ENCODE measurements at places on chromosomes 1 and 21.

DNA sequence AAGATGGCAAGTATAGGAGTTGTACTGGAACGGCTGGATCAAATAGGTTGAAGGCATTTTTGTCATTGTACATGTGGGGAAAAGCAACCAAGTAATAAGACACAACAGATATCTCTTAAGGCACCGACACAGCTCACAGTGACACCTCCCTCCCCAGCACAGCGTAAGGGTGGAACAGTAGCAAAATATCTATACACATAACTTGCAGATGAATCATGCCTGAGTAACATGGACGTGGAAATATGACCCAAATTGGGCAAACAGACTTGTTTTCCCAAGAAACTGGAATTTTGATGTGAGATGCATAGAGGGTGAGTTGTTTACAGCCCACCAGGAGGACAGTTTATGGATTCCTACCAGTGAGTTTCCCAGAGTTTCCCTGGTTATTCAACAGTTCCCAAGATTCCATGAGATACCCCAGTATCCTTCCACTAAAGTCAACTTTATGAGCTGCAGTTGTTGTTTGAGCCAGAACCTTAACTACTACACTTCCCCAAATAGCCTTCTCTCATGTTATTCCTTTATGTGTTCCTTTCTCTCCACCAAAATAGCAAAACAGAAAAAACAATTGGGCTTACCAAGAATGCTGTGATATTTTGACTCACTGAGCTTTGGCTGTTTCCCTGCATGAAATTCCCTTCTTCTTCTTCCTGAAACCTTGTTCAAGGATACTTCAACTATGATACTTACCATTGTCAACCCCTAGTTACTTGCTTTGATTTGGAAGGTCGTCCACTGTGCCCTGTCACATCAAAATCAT is 7.1 kb upstream of the DR1 start:
- DNase-seq, result no peak

DNA sequence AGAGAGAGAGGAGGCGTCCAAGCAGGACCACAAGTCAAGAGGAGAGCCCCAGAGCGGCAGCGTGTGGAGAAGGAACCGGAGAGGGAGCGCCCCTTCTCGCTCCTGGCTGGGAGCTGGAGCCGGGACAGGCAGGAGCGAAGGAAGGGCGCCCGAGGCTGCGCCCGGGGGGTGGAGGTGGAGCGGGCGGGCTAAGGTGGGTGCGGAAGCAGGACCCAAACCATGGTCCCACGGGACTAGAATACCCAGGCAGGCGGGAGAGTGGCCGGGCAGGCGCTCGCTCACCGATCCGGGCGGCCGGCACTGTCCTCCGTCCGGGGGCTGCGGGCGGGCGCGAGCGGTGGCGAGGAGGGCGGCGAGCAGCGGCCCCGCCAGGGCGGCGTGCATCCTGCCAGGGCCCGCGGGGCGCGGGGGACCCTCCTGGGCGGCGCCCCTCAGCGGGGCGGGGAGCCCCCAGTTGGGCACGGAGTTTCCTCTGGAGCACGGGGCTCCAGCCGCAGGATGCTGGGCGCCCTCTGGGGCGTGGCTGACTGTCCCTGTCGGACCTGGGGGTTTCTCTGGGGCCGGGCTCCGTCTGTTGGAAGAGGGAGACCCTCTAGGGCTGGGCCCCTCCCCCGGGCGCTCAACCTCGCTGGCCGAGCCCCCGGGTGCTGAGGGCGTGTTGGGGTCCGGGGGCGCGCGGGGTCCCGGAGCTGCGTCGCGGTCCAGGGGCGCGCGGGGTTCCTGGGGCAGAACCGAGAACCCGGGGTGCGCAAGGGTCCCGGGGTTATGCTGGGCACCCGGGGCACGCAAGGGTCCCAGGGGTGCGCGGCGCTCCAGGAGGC is 569 bp downstream of the TRABD2B start:
- DNase-seq, result no peak

DNA sequence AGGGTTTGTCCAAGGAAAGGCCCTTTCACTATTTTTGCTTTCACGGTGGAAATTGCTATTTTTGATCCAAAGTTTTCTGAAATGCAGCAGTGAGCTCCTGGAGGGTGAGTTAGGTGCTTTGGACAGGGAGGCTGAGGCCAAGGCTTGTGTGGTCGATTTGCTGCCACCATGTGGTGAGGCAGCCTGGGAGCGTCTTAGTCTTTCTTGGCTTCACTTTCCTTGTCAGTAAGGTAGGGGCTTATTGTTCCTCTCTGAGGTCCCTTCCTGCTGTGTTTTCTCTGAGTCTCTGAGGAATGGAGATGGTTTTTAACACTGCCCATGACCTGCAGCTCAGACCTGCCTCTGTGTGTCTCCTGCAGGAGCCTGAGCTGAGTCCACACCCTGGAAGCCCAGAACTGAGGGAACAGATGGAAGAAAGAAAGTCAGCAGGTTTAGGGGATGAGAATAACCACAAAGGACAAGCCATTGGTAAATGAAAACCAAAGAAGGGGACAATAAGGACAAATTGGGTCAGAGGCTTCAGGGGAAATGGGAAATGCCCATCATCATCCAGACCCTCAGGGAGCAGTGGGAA is 20.1 kb upstream of the S100A10 start:
- DNase-seq, result peak; percentile 75

DNA sequence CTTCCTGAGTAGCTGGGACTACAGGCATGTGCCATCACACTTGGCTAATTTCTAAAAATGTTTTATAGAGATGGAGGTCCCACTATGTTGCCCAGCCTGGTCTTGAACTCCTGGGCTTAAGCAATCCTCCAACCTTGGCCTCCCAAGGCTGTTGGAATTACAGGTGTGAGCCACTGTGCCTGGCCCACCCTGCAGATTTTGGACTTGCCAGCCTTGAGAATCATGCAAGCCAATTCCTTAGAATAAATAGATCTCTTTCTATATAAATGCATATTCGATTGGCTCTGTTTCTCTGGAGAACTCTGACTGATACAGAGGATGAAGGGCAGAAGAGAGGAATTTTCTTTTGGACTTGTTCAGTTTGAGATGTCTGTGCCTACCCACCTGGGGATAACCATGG is 6.7 kb downstream of the CLDN14 start:
- no peak for DNase-seq

DNA sequence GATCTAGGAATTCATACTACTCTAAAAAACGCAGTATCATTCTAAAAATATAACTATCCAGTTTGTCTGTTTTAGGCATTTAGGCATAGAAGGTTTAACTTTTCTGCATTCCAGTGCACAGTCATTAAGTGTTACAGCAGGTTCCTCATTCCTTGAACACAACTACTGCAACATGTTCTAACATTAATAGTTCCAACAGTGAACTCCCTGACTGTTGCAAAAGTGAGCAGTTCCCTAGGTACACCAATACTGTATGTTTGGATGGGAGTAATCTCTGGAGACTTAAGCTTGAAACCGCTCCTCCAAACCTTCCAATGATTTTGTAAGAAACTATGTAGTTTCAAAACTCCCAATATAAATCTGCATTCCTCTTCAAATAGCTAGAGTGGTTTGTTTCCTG is 46.2 kb downstream of the UCHL5 start:
- DNase-seq, result no peak

DNA sequence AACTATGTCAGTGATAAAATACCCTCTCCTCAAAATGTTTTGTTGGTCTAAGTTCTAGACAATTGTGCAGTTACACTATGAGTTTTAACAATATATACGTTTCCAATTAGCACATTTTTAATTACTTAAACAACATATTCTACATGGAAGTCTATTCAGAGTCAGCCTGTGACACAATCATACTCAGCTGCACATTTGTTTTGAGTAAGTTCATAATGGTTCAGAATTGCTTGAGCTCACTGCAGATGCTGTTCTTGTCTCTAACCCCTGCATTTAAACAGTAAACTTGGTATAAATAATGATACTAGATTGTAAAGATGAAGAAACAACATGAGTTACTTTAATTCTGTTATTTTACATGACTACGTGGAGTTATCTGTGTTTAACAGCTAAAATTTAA is 30.6 kb downstream of the CDKN2C start:
- peak; percentile 73 for DNase-seq

DNA sequence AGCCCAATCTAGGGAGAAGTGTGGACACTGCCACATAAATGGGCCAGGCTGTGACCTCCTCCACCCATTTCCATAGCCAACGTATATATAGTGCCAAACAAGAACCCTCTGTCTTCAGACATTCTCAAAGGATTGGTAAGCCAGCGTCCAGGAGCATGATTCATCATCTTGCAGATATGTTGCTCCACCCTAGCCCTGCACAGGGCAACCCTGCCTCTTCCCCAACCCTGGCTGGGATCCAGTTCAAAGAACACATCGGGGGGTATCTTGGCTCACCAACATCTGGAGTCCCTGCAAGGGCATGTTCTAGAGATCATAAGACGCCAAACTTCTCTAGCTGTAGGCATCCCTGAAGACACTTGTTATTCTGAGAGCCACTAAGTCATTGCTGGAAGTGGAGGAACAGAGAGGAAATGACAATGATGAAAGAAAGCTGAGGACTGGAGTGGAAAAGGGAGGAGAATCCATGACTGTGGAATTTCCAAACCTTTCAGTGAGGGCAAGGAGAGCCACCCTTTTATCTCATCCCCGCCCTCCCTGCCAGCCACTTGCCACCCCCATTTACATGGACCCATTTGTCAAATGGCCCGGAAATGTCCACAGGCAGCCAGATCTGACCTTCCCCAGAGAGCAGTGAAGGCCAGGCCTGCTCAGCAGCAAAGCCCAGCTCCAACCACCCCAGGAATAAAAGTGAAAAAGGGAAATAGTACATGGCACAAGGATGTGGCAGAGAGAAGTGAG is 144.1 kb upstream of the CTTNBP2NL start:
- DNase-seq, result no peak

GRCh38 chr1:53526451-53527101 is 67.4 kb downstream of the DMRTB1 start:
- no peak for DNase-seq

- no peak for DNase-seq
These were observed 18.0 kb downstream of the TRIM33 start for GRCh38 chr1:114492978-114493377.

- DNase-seq, result no peak
These were observed 5.8 kb downstream of the TRIM33 start for GRCh38 chr1:114505148-114505561.

DNA sequence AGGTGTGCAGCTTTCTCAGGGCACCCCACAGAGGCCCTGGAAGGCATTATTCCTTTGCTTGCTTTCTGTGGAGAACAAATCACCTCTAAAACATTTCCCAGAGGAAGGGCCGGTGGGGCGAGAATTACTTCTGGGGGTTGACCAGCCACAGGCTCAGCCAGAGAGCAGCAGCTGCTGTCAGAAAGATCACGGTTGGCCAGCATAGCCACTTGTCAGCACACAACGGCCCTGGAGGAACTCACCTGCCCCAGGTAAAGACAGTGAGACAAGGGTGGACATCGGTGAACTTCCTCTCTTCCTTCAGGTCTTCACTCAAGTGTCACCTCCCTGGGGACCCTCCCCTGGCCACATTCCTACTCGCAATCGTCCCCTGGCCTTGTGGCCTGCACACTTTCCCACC is 69.5 kb upstream of the CLDN14 start:
- DNase-seq, result no peak
